H1 (cell line): ENCODE measurements at places on chromosomes 3 and 15. TPM values are rescaled to one million over a fixed set of nuclear protein-coding genes. Genes with fewer than 3 reads are reported as not detected.

GRCh38 chr15:29821416-29822099, 710 bp downstream of the TJP1 start:
- DNase-seq: no peak
- H3K27me3 ChIP-seq: no peaks in the 10 kb centered on the region
- H3K4me3 ChIP-seq: peak overlapping the region; percentile 90
- H3K4me1 ChIP-seq: peaks cover 3% of the 10 kb centered on the region; the same call in 1 of the 2 replicates

KCNMB2 gene
- total RNA-seq: not detected in 2 replicates

APOD gene
- not detected in 2 replicates for total RNA-seq

- H3K4me1 ChIP-seq: no peaks in the 10 kb centered on the region
- no peak for DNase-seq
- no peak overlapping the region for H3K4me3 ChIP-seq
- H3K27ac ChIP-seq: no peak overlapping the region
- H3K27me3 ChIP-seq: no peaks in the 10 kb centered on the region
- H3K36me3 ChIP-seq: peaks cover 34% of the 10 kb centered on the region
Observed at GRCh38 chr3:47856669-47857068, 53.7 kb downstream of the DHX30 start.

DNA sequence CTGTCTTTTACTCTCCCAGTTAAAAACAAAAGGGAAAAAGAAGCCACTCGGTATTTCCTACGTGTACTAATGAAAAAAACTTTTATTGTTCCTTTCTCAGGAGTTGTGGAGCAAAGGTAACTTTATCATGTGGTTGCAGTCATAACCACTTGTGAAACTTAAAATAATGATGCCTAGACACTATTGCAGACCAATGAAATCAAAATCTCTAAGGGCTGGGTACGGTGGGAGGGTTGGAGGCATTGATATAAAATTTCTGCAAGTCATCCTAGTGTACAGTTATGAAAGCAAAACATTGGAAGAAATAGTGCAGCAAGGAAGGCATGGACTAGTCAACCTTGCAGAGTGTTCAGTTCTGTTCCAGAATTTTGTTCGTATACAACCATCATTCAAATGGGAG, 808.8 kb downstream of the TUSC7 start:
- H3K36me3 ChIP-seq: no peaks in the 10 kb centered on the region
- H3K27ac ChIP-seq: no peak overlapping the region
- no peak overlapping the region for H3K4me3 ChIP-seq
- no peak for DNase-seq
- peaks cover 3% of the 10 kb centered on the region for H3K4me1 ChIP-seq
- H3K27me3 ChIP-seq: no peaks in the 10 kb centered on the region

PP2D1 gene
- total RNA-seq: not detected in 2 replicates

GRCh38 chr3:30886888-30887287, 7.6 kb downstream of the GADL1 start:
- no peak overlapping the region for H3K4me3 ChIP-seq
- no peak overlapping the region for H3K27ac ChIP-seq
- H3K4me1 ChIP-seq: peaks cover 3% of the 10 kb centered on the region; the same call in 1 of the 2 replicates
- no peaks in the 10 kb centered on the region for H3K36me3 ChIP-seq
- DNase-seq: no peak

ANKRD34C gene
- not detected in 2 replicates for total RNA-seq

DNA sequence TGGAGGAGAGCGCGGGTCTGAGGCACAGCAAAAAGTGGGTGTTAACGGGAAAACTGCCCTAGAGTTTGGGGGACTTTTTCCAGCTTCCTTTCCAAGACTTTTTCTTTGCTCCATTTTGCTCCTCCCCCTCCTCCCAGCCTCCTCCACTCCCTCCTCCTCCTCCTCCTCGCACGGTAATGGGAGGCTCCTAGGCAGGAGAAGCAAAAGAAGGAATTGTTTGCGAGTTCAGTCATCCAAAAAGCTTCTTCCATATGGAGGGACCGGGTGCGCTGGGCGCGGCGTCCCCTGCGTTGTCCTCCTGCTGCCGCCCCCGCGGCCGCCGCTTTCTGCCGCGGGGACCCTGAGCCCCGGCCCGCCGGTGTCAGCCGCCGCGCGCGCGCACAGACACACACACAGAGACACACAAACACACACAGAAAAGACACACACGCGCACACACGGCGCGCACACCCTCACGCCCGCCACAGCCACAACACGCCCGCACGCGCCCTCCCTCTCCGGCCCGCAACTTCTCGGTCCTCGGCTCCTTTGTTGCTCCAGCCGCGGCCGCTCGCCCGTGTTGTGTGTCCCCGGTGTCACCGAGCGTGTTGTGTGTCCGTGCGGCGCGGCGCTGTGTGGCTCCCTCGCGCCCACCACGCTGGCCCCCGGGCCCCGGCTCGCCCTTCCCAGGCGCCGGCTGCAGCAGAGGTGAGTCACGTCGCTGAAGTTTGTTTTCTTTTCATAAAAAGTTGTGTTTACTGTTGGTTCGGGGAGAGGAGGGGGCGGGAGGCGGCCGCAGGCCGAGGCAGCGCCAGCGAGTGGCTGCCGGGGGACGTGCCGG, at the start of gene BOC:
BOC (plus strand) TSS at position 228 of the 820 bp plus-strand sequence. CDS start 38,246 bp downstream, outside the sequence.
- no peak for DNase-seq
- H3K27me3 ChIP-seq: peaks cover 10% of the 10 kb centered on the region
- H3K4me1 ChIP-seq: peaks cover 9% of the 10 kb centered on the region
- peak within 1 kb of the TSS; percentile 1; the same call in 1 of the 2 replicates for H3K27ac ChIP-seq
- H3K36me3 ChIP-seq: no peaks in the 10 kb centered on the region

SLC9A9 gene
- 1.1 and 1.5 TPM in 2 replicates for total RNA-seq

HYAL1 gene
- total RNA-seq: 1.7 and 2.0 TPM in 2 replicates

DNA sequence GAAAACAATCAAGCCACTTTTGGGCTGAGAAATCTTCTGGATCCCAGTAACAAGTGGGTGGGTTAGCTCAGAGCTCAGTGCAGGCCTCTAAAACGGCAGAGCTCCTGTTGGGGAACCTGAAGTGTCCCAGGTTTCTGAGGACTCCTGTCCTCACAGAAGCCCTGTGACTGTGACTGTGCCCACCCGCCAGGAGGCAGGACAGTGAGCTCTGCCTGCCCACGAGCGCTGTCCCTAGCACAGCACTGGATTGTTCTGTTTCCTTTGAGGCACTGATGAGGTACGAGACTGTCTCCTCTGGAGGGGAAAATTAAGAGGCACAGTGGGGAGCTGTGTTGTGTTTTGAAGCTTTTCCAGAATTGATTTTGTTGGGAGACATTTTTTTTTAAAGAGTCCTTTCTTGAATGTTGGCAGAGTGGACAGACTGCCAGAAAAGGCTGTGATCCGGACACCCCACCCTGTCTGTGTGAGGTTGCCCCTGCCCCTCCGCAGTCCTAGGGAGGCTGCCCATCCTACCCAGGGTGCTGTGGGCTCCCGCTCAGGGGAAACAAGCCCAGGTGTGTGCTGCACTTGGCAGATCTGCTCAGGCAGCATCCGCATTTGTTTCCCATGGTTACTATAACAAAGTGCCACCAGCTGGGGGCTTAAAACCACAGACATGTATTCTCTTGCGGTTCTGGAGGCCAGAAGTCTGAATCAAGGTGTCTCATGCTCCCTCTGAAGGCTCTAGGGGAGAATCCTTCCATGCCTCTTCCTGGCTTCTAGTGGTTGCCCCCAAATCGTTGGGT, 66.6 kb upstream of the LARS2 start:
- H3K27me3 ChIP-seq: no peaks in the 10 kb centered on the region
- DNase-seq: no peak
- H3K4me1 ChIP-seq: peaks cover 4% of the 10 kb centered on the region; the same call in 1 of the 2 replicates
- no peak overlapping the region for H3K4me3 ChIP-seq
- H3K36me3 ChIP-seq: no peaks in the 10 kb centered on the region

GRCh38 chr3:190526787-190527762, 13.2 kb downstream of the IL1RAP start:
- H3K36me3 ChIP-seq: no peaks in the 10 kb centered on the region
- H3K27ac ChIP-seq: no peak overlapping the region
- H3K4me1 ChIP-seq: no peaks in the 10 kb centered on the region
- no peak overlapping the region for H3K4me3 ChIP-seq

CAPN3 gene
- total RNA-seq: 0.75 and 0.80 TPM in 2 replicates

DNA sequence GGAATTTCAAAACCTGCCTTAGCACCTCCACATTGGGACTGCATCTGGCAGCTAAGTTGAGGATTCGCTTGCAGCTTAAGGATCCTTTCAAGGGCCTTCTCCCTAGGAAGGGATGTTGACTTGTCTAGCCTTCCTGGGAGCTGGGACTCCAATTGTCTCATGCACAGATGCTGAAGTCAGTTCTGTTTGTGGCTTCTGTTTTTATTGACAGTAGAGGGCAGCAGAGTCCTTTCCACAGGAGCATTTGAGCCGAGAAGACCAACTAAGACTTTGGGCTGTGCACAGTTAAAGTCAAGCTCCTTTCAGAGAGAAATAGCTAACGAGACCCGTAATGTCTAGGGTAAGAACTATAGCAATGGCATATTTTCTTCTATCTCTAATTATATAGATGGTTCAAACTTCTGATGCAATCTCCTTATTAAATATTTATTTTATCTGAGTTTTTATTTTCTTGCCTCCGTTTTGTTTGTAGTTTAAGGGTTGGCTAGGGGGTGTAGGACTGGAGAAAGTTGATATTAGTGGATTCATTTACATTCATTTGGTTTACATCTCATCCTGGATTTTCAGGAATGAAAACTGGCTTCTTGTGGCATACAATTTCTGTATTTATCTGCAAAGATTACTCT, 59.7 kb upstream of the KBTBD8 start:
- no peak overlapping the region for H3K27ac ChIP-seq
- peak; percentile 54 for DNase-seq
- H3K4me1 ChIP-seq: peaks cover 3% of the 10 kb centered on the region
- no peaks in the 10 kb centered on the region for H3K27me3 ChIP-seq

- no peaks in the 10 kb centered on the region for H3K36me3 ChIP-seq
- DNase-seq: no peak
- no peak overlapping the region for H3K27ac ChIP-seq
- no peak overlapping the region for H3K4me3 ChIP-seq
Observed at GRCh38 chr3:143429628-143430514, 310.3 kb downstream of the CHST2 start.

SPSB4 gene
- 17.2 and 18.1 TPM in 2 replicates for total RNA-seq

GRCh38 chr3:81349816-81350340, 411.6 kb downstream of the GBE1 start:
- DNase-seq: no peak
- H3K4me3 ChIP-seq: no peak overlapping the region
- H3K27ac ChIP-seq: no peak overlapping the region
- no peaks in the 10 kb centered on the region for H3K27me3 ChIP-seq
- H3K4me1 ChIP-seq: no peaks in the 10 kb centered on the region

C2CD4A gene
- total RNA-seq: not detected in 2 replicates

DNA sequence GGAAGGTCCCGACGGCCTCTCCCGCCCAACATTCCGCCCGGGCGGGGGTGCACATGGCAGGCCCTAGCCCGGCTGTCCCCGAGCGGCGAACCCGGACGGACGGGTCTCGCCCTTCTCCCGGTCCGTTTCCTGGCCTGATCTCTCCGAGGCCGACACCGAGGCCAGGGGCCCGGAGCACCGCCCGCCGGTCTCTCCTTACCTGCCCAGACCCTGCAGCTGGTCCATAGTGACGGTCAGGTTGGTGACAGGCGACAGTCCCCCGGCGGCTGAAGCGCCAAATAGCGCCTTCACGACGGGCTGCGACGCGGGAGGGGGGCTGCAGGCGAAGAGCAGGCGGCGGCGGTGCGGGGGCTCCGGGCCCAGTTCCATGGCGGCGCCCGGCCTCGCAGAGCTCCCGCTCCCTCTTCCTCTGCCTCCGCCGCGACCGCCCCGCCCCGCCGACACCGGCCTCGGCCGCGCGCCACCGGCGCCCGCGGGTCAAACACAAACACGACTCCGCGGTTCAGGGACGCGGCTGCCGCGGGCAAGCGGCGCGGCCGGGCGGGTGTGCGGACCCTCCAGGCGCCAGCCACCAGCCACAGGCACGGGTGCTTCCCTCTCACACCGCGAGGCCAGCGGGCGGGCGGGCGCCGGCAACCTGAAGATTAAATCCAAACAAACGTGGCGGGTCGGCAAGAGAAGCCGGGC, 495 bp downstream of the CDC25A start:
- peak overlapping the region; percentile 65 for H3K4me3 ChIP-seq
- H3K27ac ChIP-seq: peak overlapping the region; percentile 74
- H3K36me3 ChIP-seq: peaks cover 25% of the 10 kb centered on the region
- H3K4me1 ChIP-seq: no peaks in the 10 kb centered on the region
- DNase-seq: no peak

- DNase-seq: no peak
- no peak overlapping the region for H3K27ac ChIP-seq
- no peaks in the 10 kb centered on the region for H3K4me1 ChIP-seq
- no peak overlapping the region for H3K4me3 ChIP-seq
Observed at GRCh38 chr15:74006774-74007639, 12.5 kb downstream of the PML start.

GRCh38 chr3:4809922-4810321, 169.3 kb upstream of the BHLHE40 start:
- H3K27me3 ChIP-seq: no peaks in the 10 kb centered on the region
- H3K4me3 ChIP-seq: no peak overlapping the region
- no peak for DNase-seq
- H3K4me1 ChIP-seq: no peaks in the 10 kb centered on the region

DNA sequence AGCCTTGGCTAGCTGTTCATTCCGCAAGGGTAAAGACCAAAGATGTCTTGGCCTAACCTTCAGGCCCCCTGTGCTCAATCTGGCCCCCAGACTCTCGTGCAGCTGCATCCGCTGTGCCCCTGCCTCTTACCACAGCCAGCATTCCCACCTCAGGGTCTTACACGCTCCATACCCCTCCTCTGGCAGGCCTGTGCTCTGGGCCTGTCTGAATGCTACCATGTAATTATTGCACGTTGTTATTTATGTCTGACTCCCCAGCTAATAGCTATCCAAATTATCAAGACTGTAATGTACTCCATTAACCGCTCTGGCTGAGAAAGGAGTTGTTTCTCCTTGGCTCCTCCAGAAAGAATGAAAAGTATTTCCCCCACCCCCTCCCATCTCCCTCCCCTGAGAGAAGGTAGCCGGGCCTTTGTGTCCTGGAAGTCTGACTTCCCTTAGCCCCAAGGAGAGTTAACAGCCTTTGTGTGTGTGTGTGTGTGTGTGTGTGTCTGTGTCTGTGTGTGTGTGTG, 54.5 kb upstream of the UBE2E1 start:
- DNase-seq: peak; percentile 34
- no peaks in the 10 kb centered on the region for H3K36me3 ChIP-seq
- H3K4me3 ChIP-seq: peak overlapping the region; percentile 7; the same call in 1 of the 2 replicates
- H3K4me1 ChIP-seq: peaks cover 17% of the 10 kb centered on the region
- no peaks in the 10 kb centered on the region for H3K27me3 ChIP-seq
- no peak overlapping the region for H3K27ac ChIP-seq

DNA sequence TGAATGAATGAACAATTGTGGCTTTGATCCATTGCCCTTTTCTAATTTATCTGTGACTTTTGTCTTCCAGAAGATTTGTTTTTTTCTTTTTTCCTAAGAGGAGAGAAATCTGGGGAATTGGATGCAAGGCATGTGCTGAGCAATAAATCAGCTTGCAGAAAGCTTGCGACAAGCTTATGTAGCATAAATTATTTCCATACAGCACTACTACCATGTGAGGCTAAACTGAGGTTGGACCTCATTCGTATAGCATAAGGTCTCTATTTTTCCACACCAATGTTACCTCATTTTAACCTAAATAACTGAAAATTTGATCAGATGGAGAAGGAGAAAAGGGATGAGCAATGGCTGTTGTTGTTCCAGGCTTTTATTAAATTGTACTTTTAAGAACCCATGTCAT, 455.6 kb downstream of the TUSC7 start:
- H3K36me3 ChIP-seq: no peaks in the 10 kb centered on the region
- H3K4me3 ChIP-seq: no peak overlapping the region
- DNase-seq: no peak
- H3K27ac ChIP-seq: no peak overlapping the region
- H3K4me1 ChIP-seq: no peaks in the 10 kb centered on the region

GOLGA8G gene
- total RNA-seq: not detected in 2 replicates

GRCh38 chr15:88894348-88894818, 961 bp downstream of the HAPLN3 start:
- no peaks in the 10 kb centered on the region for H3K27me3 ChIP-seq
- peak overlapping the region; percentile 67 for H3K4me3 ChIP-seq
- H3K36me3 ChIP-seq: peaks cover 12% of the 10 kb centered on the region; the same call in 1 of the 2 replicates
- no peak overlapping the region for H3K27ac ChIP-seq

TMOD3 gene
- 29.0 and 30.3 TPM in 2 replicates for total RNA-seq
